ENCODE measurements at places on chromosomes 13 and 19. TPM values are rescaled to one million over a fixed set of nuclear protein-coding genes. Genes with fewer than 3 reads are reported as not detected.

DNA sequence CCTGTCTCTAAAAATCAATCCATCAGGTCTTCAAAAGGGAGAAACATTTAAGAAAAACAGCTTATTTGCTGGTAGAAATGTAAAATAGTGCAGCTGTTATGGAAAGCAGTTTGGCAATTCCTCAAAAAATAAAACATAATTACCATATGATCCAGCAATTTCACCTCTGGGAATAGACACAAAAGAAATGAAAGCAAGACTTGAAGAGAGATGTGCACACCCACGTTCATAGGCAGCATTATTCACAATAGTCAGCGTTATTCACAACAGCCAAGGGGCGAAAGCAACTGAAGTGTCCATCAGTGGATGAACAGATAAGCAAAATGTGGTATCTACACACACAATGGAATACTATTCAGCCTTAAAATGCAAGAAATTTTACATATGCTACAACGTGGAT lies 45.1 kb upstream of the DOCK9 start:
- peaks cover 34% of the 10 kb centered on the region for H3K4me1 ChIP-seq
- H3K4me3 ChIP-seq = no peak overlapping the region
- no peak overlapping the region for H3K27ac ChIP-seq
- DNase-seq = peak; percentile 12
- no peaks in the 10 kb centered on the region for H3K27me3 ChIP-seq

DNA sequence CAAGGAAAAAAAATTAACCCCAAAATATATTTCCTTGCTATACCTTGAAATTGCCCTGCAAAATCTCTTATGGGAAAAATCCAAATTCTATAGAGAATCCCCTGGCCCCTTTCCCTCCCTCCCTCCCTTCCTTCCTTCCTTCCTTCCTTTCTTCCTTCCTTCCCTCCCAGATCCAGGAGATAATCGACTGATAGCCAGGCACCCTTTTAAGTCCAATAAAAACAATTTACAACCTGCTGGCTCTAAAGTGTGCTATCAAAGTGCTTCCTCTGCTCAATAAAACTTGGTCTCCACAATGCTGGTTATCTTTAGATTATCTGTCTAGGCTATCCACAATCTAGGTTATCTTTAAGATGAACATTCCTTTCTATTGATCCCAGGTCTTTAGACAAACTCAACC lies 83.1 kb upstream of the TUBA3C start:
- no peak overlapping the region for H3K4me3 ChIP-seq
- no peaks in the 10 kb centered on the region for H3K27me3 ChIP-seq
- H3K36me3 ChIP-seq = no peaks in the 10 kb centered on the region
- no peaks in the 10 kb centered on the region for H3K4me1 ChIP-seq

- no peaks in the 10 kb centered on the region for H3K27me3 ChIP-seq
- H3K27ac ChIP-seq = no peak overlapping the region
- no peak for DNase-seq
- no peak overlapping the region for H3K4me3 ChIP-seq
- H3K4me1 ChIP-seq = no peaks in the 10 kb centered on the region
Observed at GRCh38 chr19:40335101-40335500, 13.1 kb downstream of the C19orf47 start.

DNA sequence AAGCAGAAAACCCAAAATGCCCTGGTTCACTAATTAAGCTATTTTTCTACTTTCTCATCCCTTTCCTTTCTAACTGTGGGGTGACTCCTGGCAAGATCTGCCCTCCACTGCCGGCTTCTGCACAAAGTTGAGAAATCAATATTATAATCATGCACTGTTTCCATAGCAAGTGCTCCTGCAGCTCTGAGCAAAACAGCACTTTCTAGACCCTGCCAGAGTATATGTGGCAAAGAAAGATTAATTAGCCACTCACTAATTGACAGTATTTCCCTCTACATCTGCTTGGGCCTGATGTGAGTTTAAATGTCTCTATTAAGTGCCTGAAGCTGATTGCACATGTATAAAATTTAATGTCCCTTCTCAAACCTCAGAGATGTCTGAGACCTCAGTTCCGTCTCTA lies 39.5 kb upstream of the FAM216B start:
- no peak overlapping the region for H3K4me3 ChIP-seq
- H3K27ac ChIP-seq = no peak overlapping the region
- no peaks in the 10 kb centered on the region for H3K4me1 ChIP-seq
- DNase-seq = no peak

GRCh38 chr19:40718774-40719391 lies 2.0 kb downstream of the ITPKC start:
- H3K36me3 ChIP-seq = peaks cover 3% of the 10 kb centered on the region
- no peaks in the 10 kb centered on the region for H3K27me3 ChIP-seq
- H3K27ac ChIP-seq = peak overlapping the region; percentile 99
- DNase-seq = no peak
- peaks cover 36% of the 10 kb centered on the region for H3K4me1 ChIP-seq

DNA sequence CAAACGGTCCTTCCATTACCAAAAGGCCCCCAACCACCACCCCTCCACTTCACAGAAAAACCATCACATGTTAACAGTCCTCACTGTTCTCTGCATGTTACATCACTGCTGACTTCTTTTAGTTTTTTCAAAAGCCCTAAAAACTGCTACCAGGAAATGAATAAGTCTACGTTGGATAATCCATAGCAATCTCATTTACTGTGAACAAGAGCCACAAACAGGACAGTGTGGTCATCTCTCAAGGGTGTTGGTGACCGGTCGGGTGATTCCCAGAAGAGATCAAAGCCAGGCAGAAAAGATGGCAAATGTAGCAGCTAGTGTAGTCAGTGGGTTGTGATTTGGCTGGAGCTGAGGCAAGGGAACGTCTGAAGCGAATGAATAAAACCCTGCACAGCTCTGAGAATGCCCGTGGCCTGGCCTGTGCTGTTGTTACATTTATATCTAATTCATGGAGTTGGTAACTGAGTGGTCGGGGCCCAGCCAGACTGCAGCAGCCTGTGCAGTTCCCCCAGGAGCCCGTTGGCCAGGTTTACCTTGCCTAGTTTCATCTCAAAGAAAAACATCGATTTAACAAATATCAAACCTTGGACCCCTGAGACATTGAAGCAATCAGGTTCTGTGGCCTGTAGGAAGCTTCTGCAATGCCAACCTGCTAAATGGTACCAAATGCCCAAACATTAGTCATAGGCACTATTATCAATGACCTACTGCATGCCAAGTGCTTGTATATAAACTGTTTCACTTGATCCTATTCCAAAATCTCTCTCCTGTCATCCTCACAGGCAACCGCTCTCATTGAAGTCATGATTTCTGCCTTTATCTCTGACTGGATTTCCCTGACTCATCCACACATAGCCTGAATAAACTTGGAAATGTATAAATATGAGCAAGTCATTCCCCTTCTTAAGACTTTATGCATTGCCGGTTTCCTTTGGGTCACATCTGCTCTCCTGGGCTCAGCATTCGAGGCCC lies 153.8 kb upstream of the SERP2 start:
- H3K4me1 ChIP-seq = peaks cover 65% of the 10 kb centered on the region
- peak overlapping the region; percentile 86 for H3K27ac ChIP-seq
- DNase-seq = no peak
- H3K36me3 ChIP-seq = no peaks in the 10 kb centered on the region

Gene TUBB4A
- total RNA-seq = 4.3 TPM

Gene C19orf53
- 168 TPM for total RNA-seq

Gene FGF22
- 2.1 TPM for total RNA-seq

Gene DACH1
- total RNA-seq = 1.4 TPM

Gene OR4F17
- total RNA-seq = not detected

Gene ZNF626
- 15.8 TPM for total RNA-seq

Gene CBARP
- 0.58 TPM for total RNA-seq

Data from esophagus muscularis mucosa (tissue), 4 donors.